ENCODE measurements at places on chromosomes 4 and X.

GRCh38 chr4:19379191-19379708 lies 872.5 kb upstream of the SLIT2 start:
- no peak for DNase-seq

GRCh38 chr4:184385705-184386141 lies 88.6 kb downstream of the IRF2 start:
- DNase-seq: no peak

- no peak for DNase-seq
Measured at GRCh38 chr4:119471259-119471658, 149.3 kb upstream of the FABP2 start.

- no peak for DNase-seq
Measured at GRCh38 chr4:37393321-37393720, 148.8 kb downstream of the NWD2 start.

DNA sequence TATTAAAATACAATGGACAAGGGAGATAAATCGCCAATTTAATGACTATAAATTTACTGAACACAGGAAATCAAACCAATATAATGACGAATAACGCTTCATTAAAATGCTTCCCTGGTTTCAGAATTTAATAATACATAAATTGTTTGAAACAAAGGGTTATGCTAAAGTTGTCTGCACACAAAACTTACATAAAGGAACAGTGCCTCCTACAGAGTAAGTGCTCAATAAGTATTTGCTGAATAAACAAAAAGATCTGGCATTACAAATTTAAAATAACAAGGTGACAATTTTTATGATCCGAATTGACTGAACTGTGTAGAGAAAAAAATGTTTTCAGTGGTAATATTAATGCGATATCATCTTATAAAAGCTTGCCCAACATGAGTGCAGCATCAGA lies 69.6 kb downstream of the NOCT start:
- no peak for DNase-seq

DNA sequence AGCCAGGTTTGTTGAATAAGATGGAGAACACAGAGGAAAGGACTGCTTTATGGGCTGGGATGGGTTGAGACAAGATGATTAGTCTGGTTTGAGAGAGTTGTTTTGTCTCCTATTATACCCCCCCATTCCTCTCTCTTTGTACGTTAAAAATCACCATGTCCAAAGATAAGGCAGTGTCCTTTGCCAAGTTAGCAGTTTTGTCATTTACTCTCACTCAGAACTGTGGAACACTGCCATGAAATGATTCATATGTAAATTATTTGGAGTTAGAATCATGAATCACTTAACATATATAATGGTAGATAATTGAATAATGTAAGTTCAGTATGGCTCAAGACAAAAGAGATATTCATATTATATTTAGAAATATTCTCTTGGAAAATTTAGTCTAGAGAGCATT lies 151.3 kb downstream of the DCLK2 start:
- DNase-seq: peak; percentile 93

- no peak for DNase-seq
Measured at GRCh38 chr4:89056292-89056952, 563 bp downstream of the FAM13A start.

DNA sequence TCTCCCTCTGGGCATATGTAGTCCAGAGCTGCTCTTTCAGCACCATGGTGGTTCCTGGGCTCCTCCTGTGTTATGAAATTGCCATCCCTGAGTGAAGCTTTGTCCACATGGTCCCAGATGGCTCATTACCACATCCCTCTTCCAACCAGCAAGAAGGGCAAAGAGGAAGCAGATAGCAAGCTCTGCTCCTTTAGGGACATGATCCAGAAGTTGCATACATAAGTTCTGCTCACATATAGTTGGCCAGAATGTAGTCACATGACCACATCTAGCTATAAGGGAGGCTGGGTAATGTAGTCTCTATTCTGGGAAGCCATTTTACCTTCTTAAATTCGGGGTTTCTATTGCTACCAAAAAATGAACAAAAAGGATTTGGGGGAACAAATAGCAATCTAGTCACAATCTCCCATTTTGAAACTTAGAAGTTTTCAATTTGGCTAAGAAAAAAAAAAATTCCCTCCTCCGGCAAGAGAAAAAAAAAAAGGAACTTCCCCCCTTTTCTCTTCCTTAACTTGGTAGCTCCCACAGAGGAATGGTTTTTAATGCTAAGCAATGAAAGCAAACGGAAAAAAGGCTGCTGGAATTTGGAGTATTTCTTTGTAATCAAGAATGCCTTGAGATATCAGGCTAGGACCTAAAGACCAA lies 88.2 kb upstream of the USP9X start:
- DNase-seq: no peak

- no peak for DNase-seq
Measured at GRCh38 chr4:123743848-123744247, 347.3 kb downstream of the SPRY1 start.
